CD14-positive monocyte (primary cell): ENCODE measurements at places on chromosomes 7 and 10.

- peak; percentile 57 for DNase-seq
Observed at GRCh38 chr10:72323771-72324191, 30.9 kb downstream of the DNAJB12 start.

- DNase-seq: no peak
Observed at GRCh38 chr7:45104844-45105587, 6.5 kb downstream of the TBRG4 start.

DNA sequence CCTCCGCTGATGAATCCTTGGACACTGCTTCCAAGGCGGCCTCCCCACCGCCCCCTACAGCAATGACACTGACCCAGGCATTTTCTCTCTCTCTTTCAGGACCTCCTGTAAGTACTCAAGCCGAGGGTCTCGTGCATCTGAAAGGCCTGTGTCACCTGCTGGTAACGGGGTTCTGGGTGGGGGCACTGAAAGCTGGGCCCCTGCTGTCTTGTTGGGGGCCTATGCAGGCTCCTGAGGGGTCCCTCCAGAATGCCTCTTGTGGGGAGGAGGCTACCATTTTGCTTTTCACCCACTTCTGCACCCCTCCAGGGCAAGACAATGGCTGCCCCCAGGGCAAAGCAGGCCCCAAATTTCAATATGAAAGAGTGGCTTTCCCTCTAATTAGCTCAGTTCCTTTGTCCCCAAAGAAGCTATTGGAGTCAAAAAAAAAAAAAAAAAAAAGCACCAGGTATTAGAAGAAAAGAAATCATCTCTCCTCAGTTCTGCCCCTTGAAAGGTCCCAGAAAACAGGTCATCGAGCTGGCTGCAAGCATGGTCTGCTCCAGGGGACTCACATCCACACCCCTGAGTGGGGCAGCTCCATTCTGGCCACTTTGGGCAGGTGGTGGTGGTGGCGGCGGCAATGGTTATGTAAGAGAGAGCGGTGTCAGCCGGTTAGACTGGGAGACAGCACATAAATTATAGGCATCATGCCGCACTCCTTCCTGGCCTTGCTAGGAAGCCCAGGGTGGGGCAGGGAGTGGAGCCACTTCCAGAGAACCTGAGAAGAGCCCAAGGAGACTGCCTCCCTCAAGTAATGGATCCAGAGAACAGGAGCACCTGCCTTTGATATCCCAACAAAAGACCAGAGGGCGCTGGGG is 66.2 kb downstream of the COL13A1 start:
- DNase-seq: no peak

DNA sequence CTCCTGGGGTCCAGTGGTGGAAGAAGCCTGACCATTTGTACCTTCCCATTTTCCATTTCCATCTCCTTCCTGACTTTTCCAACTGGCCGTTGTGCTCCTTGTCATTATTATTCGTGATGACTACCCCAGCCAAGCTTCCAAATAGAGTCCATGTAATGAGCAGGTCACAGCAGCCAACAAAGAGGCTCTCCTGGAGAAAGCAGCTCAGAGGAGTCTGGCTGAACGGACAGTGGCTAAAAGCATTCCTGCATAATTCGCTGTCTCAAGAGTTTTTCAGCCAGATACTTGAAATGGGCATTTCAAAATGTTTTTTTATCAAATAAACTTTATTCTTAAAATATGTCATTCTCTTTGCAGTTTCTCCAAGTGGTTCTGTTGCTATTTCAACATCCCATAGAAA is 458.6 kb downstream of the INHBA start:
- no peak for DNase-seq

DNA sequence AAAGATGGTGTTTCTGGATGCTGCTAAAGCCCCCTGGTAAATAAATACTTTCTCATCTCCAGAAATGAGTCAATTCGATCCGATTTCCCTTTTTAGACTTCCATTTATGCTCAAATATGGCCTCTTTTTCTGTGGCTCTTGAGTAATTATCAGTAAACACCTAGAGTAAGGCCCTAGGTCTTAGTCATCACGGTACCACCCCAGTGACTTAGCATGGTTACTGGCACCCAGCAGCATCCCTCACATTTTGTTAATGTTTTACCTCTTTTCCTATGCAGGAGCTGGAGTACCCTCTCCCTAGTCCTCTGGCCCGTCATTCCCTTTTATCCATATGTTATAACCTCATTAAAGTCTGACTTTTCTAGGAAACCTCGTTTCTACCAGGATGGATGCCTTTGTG is 19.5 kb downstream of the CHN2 start:
- no peak for DNase-seq

DNA sequence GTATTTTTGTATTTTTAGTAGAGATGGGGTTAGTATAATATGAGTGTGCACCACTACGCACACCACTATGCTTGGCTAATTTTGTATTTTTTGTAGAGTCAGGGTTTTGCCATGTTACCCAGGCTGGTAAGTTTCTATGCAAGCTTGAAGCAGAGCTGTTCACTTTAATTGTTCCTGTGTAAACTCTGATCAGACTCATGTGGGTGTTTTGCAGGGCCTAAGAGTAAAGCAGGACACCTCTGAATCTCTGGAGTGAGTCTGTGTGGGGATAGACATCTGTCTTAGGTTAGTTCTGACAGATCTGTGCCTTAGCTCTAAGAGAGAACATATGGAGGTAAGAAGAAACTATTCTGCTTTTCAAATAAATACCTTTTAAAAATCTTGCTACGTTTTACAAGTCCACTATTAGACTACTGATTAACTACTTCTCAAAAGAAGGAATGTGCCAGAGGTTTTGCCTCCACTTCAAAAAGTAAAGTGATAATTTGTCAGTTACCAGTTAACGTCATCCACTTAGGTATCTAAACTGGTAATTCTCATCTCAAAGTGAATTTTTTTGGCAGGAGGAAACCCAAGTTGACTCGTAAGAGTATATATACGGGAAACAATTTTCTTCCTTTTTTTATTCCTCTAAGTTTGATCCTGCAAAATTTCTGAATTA is 1.1 kb downstream of the COL17A1 start:
- DNase-seq: no peak

DNA sequence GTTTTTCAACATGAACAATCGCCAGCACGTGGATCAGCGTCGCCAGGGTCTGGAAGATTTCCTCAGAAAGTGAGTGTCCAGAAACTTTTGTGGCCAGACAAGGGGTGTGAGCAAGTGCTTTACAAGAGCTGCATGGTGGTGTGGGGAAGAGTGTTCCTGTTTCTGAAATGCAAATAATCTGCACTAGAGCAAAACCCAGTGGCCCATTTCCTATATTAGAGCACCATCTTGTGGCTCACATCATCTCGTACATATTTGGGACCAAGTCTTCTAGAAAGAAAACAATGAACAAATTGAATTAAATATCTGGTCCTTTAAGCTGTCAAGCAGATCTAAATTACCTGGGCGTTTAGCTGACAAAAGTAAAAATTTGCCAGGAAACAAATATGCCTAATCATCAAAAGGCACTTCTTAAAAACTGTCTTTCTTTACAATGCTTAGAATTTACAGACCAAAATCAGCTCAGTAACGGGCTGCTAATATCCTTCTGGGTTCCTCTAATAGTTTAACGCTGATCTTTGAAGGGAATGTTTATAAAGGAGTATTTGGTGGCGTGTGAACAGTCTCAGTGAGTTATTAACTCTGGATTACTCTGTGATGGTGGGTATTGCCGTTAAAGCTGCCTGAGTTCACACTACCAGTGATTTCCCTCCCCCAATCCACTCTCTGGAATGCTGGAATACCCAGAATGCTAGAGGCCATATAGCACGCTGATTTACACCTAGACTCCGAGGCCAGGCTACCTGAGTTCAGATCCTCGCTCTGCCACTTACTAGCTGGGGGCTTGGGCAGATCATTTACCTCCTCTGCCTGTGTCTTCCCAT is 73.6 kb downstream of the SNX10 start:
- peak; percentile 82 for DNase-seq

DNA sequence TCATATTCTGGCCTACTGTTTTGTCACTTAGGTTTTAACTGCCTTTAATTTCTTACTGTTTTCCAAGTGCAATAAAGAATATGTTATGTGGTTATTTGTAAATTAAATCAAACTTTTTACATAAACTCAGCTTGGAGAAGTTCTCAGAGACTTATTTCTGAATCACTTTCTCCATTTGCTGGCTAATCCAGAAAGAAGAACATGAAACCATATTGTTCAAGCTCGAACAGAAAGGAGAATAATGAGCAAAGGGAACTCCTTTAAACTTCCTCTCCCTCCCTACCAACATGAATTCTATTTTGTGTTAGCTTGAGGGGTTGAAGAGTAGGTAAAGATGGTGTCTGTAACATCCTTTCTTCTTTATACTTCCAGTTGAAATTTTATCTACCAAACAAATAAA is 52.3 kb downstream of the SHTN1 start:
- peak; percentile 84 for DNase-seq

- no peak for DNase-seq
Observed at GRCh38 chr7:125336326-125336725, 406.7 kb upstream of the POT1 start.

DNA sequence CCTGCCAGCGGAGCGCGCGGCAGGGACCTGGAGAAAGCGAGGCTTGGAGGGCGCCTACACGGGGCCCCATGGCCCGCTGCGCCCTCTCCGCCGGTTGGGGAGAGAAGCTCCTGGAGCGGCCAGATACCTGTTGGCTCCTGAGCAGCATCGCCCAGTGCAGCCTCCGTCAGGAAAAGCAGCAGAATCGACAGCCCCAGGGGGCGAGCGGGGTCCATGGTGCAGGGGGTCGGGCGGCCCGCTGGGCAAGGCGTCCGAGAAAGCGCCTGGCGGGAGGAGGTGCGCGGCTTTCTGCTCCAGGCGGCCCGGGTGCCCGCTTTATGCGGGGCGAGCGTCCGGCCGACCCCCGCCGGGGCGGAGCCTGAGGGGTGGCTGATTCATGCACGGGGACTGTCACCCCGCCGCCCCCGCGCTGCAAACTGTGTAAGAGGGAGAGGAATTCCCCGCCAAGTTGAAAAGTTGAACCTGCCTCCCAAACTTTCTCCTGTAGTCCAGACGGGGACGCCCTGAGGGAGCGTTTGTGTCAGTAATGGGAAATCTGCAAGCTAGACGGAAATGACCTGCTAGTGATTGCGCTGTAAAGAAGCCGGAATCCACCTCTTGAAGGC is at the start of gene TFPI2:
Gene TFPI2 (minus strand): TSS at position 290 of the 605 bp plus-strand sequence. CDS start 75 bp downstream, at position 215.
- no peak for DNase-seq

DNA sequence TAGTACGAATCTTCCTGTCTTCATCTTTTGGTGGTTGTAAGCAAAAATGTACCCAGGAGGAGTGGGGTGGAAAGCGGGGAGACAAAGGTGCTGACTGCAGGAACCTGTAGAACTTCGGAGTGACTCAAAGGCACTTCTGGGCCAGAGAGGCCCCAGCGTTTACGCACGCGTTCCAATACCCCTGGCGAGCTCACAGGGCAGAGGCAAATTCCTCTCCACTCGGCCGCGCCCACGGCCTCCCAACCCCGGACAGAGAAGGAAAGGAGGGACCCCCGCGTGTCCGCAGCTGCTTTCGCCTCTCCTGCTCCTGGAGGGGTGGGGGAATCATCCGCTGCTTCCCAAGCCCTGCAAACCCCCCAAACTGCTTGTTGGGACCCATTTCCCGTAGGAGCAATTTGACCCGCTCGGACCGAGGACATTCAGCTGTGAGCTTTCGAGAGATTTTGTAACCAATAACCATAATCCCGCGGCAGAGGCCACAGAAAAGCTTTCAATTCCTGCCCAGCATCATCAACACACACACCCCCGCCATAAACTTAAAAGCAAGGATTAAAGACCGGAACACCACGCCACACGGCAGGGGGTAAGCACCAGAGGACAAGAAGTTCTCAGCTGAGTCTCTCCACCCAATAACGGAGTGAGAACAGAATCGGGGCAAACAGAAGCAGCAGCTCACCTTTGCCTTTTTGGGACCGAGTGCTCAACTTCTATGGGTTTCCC is 2.3 kb downstream of the IGF2BP3 start:
- DNase-seq: no peak

DNA sequence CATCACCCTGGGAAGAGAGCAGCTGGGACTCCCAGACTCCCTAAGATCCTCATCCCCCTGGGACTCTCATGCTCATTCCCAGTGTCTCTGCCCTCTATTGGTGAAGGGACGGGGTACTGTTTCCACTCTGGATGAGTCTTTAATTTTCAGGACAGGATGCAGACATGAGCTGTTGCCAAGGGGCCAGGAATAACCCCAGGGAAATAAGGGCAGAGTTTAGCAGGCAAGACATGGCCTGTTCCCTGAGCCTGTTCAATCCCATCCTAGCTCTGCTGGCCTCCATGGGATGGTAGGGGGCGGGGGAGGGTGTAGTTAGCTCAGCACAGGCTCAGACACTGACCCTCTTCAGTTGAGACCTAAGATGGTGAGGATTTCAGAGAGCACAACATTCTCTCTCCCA is 14.0 kb downstream of the C10orf105 start:
- no peak for DNase-seq

- DNase-seq: no peak
Observed at GRCh38 chr7:148395352-148395811, 195.2 kb upstream of the C7orf33 start.

DNA sequence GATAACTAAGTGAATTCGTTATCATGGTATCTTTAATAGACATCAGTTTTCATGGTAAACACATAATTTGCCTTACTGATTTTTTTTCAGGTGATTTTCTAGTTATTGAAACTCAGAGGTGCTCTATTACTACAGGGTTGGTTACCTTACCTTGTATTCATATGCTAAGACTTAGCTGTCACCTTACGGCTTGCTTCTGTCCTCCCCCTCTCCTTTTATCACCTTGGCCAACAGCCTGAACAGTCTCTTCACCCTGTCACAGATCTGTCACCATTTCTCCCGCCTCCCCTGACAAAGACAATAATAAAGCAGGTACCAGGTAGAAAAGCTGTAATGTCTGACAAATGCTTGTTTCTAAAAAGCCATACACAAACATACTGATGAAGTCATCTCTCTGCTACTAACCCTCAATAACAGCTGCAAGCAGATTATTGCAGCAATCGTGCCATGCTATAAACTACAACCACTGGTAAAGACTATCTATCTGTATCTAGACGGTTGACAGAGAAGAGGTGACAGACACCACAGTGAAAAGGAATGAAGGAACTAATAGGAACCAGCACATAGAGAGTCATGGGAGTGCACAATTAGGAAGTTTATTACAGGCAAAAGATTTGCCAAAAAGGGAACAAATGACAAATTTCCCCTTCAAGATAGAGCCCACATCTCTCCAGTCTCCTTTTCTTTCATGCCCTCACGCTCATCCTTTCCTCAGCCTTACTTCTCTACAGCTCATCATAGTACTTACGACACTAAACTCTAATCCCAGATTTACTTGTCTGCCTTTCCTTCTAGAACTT is 57.2 kb downstream of the ARHGAP12 start:
- DNase-seq: no peak
